GM03348 (cell line): ENCODE measurements at places on chromosomes 7 and 10.

GRCh38 chr10:117224881-117225280, 16.0 kb upstream of the SLC18A2 start:
- no peak for DNase-seq

DNA sequence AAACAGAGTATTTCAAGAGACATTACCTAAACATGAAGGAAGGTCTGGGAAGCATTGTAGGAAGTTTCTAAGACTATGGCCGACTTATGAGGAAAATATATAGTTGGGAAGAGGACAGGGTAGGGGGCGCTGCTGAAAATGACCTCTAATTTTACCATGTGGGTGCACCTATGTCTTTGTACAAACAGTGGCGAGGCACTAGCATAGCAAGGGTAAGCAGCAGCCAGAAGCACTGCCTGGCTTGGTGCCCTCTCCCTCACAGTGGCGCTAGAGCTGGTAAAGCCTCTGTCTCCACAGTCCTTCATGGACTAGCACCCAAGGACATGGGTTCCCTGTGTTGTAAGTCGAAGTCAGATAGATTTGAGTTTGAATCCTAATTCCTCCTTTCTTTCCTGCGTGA, 461.2 kb downstream of the INHBA start:
- DNase-seq: no peak

- no peak for DNase-seq
Measured at GRCh38 chr7:3162289-3162688, 118.6 kb upstream of the CARD11 start.

DNA sequence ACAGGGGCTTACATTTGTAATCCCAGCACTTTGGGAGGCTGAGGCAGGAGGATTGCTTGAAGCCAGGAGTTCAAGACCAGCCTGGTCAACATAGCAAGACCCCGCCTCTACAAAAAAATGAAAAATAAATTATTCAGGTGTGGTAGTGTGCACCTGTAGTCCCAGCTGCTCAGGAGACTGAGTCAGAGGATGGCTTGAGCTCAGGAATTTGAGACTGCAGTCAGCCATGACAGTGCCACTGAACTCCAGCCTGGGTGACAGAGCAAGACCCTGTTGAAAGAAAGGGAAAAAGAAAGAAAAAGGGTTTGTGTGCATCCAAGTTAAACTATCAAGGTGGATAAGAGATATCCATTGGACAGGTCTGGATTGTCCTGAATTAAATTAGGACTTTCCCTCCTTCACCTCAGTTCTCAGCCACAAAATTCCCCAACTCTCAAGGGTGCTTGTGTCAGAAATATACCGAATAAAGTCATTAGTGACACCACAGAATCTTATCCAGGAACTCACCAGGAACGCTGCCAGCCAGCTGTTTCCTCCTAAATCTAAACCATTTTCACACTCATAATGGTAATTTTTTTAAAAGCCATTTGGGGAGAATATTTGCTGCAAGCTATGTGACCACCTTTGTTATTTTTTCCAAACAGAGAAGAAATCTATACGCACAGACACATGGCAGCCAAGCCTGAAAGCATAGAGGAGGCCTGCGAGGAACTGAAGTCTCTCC, 12.0 kb downstream of the AFAP1L2 start:
- no peak for DNase-seq

DNA sequence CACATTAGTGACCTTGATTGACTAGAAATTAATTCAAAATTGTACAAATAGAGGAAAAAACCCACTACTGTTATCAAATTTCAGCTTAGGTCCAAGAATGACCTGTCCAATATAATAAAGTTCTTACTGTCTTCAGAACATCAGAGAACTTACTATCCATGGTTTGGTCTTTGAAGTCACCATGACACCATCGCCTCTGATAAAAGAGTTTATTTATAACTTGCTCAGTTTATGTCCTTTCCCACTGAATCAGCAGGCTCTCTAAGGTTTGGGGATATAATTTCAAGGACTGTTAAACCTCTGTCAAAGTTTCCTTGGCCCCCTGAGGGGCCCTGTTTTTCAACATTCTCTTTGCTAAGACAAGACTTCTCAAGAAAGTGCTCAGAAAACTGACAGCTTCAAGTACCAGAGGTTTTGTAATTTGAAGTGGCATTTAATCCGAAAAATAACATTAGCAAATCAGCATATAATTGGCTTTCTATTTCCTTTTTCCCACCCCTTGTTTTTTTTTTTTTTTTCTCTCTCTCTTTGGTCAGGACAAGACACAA, 191.7 kb upstream of the FERD3L start:
- DNase-seq: no peak

- DNase-seq: peak; percentile 77
Measured at GRCh38 chr7:23277359-23277989, 21.7 kb upstream of the MALSU1 start.

- DNase-seq: no peak
Measured at GRCh38 chr7:68789597-68789996, 808.7 kb upstream of the AUTS2 start.

GRCh38 chr7:123660514-123661354, 5.1 kb downstream of the LMOD2 start:
- DNase-seq: no peak

- DNase-seq: peak; percentile 44
Measured at GRCh38 chr7:118195837-118196474, 12.0 kb downstream of the LSM8 start.

- no peak for DNase-seq
Measured at GRCh38 chr7:76222839-76223238, 21.1 kb downstream of the SRRM3 start.

DNA sequence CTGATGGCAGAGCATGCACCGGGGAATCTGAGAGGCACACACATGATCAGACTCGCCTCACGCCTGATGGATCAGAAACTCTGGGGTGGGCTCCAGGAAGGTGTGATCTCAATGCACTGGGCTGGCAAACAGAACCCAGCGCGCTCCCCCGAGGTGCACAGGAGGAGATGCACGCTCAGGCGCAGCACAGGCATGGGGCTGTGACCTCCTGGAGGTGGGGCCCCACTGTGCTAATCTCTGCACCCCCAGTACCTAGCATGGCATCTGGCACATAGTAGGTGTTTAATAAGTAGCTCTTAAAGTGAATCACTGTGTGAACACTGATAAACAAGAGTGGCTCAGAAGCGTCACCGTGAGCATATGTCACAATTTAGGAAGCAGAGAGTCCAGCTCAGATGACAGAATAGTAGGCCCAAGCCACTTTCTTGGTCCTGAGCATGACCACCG, 57.9 kb downstream of the PROSER2 start:
- DNase-seq: no peak

DNA sequence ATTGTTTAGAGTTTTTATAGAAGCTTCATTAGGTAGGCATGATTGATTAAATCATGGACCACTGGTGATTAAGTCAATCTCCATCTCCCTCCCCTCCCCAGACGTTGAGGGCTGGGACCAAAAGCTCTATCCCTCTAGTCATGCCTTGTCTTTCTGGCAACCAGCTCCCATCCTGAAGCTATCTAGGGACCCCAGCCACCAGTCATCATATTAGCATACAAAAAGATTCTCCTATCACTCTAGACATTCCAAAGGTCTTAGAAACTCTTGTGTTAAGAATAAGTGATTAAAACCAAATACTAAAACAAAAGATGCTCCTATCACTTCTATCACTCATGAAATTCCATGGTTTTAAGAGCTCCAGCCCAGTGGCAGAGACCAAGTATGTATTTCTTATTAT, 178.2 kb downstream of the RAPGEF5 start:
- no peak for DNase-seq
